ENCODE measurements at places on chromosomes 4 and X.

DNA sequence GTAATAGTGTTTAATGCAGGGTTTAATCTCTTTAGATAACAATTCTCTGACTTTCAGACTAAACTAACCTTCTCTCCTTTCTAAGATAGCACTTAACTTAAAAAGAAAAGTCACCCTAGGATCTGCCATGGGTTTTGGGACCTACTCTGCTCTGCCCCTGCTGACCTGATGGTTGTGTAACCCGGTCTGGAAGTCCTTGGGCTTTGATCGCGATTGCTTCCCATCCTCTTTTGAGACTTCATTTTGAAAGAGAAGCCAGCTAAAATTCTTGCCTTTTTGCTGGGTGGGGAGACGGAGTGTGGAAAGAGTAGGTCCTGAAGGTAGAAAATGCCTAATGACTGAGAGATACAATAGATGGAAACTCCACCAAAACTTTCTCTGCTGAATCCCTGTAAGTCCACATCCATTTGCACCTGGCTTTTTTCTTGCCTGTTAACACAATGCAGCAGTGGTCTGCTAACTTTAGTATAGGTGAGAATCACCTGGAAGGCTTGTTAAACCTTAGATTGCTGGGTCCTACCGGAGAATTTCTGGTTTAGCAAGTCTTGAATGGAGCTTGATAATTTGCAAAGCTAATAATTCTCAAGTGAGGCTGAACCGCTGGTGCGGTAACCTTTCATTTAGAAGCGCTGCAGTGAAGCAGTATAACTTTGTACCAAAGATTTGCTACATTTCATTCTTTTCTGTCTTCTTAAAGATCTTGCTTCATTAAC lies 45.6 kb upstream of the CCSER1 start:
- no peak for DNase-seq

DNA sequence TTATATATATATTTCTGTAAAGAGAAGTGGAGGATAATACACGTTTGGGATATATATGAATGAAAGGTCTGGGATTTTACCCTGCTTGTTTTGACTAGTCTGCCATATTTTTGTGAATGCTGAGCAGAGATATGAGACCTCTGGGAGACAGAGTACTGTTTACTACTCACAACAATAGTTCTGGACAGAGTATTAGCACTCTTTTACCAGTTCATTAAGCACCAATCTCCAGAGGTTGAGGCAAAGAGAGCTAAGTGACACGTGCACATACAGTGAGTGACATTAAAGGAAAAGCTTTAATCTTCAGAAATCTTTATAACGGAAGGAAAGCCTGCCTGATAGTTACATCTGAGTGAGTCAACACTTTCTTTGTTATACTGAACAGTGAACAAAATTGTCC lies 1452.7 kb upstream of the TENM3 start:
- DNase-seq, result no peak

DNA sequence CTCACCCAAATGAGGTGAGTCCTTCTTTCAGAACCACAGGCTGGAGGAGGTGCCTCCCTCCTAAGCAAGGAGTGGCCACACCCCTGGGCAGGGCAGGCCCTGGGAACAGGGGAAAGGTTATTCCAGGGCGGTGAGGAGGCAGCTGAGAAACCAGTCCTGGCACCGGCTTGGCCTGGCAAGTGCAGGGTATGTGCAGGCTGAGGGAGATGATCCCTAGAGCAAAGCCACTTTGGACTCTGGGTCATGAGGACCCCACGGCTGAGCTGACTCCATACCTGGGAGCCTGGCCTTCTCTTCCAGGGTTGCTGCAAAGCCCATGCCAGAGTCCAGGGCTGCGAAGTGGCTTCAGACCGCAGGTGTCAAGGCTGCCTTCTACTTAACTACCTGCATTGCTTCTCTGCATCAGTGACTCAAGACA lies 49.5 kb upstream of the HELT start:
- DNase-seq, result no peak

DNA sequence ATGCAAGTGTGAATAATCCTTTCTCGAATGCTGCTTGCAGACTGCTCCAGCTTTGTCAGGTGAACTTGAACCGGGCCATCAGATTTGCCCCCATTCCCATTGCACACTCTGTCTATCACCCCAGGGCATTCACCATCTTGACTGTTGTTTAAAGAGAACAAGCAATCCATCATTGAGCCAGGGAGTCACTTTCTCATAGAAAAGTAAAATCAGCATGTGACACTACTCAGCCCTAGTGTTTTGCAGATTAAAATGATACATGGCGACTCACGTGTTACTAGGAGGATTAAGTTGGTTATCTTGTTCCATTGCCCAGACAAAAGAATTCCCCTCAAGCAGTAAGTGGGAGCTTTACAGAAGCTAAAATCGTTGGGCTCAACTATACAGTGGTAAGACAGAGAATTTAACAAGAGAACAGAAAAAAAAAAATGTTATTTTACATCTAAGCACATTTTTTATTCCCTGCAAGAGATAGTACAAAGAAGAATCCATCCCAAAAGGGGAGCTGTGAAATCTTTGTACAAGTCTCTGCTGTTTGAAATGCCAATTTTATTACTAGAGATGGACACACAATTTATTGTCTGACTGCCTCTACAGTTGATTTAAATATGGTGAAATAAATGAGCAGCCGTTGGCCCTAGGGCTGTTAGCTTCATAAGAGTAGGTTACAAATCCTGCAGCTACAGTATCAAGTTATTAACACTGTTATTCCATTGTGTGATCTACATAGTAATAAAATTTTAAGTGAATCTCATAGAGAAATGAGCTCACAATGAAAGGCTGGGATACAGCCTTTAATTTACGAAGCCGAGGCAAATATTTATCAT lies 67.5 kb downstream of the NEUROG2 start:
- no peak for DNase-seq

GRCh38 chr4:51890760-51891159 lies 47.8 kb downstream of the DCUN1D4 start:
- DNase-seq, result no peak

Measured in NCI-H2029 (cell line).